ENCODE measurements at places on chromosomes 11 and 22. TPM values are rescaled to one million over a fixed set of nuclear protein-coding genes. Genes with fewer than 3 reads are reported as not detected.

GSTP1 gene
- 855 TPM for total RNA-seq

PHOX2A gene
- not detected for total RNA-seq

C22orf23 gene
- total RNA-seq = not detected

NXPE2 gene
- not detected for total RNA-seq

CTSW gene
- 0.20 TPM for total RNA-seq

NLRP6 gene
- not detected for total RNA-seq
